ENCODE measurements at places on chromosomes 7 and 10.

DNA sequence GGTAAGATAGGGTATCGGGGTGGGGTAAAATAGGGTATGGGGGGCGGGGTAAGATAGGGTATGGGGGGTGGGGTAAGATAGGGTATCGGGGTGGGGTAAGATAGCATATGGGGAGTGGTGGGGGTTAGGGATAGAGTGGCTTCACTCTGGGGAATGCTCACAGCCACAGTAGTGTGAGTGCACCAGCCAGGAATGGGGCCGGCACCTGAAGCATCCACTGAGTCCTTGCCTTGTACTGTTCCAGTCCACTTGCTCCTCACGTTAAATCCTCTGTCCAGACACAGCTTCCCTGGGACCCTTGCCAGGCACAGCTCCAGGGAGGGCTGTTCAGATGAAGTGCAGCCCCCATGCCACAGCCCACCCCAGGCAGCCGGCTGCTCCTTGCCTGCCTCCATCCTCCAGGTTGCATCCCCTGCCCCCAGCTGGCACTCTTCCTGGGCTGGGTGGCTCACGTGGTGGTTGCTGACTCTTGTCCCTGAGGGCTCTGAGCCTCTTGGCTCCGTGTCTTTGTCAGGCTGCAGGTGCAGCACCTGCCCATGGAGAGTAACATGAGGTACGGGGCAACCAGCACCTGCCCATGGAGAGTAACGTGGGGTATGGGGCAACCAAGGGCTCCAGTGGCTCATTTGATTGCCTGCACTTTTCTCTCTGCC is 268.4 kb downstream of the TCERG1L start:
- DNase-seq: no peak

- DNase-seq: no peak
Measured at GRCh38 chr7:151271699-151272355, 23.3 kb upstream of the SMARCD3 start.

DNA sequence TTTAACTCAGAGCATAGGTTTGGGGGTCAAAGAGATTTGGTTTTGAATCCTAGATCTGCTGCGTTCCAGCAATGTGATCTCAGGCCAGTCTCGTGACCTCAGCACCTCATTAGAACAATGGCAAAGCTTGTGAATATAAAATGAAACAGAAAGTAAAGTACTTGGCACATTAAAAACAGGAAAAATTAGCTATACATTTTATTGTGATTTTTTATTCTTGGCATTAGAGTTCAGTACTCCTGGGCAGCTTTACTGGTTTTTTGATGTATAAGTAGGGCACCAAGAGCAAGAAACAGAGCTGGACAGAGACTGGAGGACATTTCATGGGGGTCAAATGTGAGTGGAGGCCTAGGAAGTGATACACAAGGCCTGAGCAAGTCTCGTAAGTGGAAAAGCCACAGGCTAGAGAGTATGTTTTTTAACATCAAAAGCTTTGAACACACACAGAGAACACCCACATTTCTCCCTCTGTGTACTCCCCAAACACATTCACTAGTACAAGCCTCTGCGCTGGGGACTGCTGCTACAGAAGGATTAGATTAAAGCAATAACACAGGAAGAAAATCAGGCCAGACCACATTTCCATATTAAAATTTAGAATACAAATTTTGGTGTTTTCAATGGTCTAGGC is 157.2 kb upstream of the SLC25A13 start:
- no peak for DNase-seq

- no peak for DNase-seq
Measured at GRCh38 chr7:142110638-142111037, 880 bp upstream of the MGAM2 start.

- no peak for DNase-seq
Measured at GRCh38 chr10:110269374-110270318, 35.1 kb downstream of the SMNDC1 start.

Data from cortex of kidney (tissue), 1 donor.